ENCODE measurements at places on chromosomes 7 and 10.

- no peak for DNase-seq
Measured at GRCh38 chr7:113321201-113321600, 202.8 kb upstream of the SMIM30 start.

DNA sequence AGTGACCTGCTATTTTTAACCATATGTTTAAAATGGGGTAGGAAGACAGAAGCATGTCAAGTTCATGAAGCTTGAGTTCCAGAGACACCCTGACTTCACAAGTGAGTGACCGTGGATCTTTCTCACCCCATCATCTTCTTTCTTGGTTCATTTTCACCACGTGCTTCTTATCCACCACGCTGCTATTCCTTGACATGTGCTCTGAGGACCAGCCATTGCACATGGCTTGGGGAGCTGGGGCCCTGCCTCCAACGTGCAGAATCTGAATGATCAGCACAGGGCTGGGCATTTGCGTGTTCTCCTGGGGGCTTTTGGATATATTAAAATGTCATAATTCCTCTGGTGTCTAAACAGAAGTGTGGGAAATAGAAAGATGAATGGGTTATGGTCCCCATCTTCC, 25.0 kb upstream of the GTPBP4 start:
- DNase-seq = no peak

DNA sequence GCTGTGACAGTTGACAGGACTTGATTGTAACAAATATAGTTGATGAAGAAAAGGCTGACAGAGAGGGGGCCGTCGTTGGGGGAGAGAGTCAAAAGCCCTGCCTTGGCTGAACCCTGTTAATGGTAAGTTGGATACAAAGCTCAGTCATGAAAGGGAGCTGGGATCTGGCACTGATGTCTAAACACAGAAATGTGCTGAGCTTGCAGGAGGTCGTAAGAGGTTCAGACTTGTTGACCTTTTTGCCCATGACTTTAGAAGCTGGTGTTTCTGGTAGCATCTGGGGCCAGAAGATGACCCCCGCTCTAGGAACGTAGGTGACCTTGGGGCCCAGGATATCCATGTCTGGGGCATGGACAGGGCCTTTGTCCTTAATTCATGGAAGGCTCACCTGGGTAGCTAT, 294.7 kb downstream of the TCF7L2 start:
- DNase-seq = no peak

DNA sequence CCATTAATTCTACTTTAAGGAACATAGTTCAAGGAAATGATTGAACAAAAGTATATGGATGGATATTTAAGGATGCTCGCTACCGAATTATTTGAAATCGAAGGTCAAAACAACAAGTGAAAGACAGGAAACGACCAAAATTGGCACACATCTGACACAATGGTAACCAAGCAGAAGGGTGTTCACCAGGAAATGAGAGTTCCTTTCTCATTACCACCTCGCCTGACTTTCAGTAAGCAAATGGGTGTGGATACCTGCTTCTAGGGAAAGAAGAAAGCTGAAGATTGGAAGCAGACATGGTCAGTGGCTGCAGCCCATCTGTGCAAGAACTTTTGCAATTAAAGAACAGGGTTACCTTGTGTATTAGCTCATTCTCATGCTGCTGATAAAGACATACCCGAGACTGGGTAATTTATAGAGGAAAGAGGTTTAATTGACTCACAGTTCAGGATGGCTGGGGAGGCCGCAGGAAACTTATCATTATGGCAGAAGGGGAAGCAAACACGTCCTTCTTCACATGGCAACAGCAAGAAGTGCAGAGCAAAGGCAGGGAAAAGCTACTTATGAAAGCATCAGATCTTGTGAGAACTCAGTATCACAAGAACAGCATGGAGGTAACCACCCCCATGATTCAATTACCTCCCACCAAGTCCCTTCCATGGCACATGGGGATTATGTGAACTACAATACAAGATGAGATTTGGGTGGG, 6.2 kb upstream of the TMEM273 start:
- no peak for DNase-seq

- no peak for DNase-seq
Measured at GRCh38 chr7:40221836-40222235, 87.0 kb downstream of the SUGCT start.

- DNase-seq = no peak
Measured at GRCh38 chr7:90821961-90822620, 226.0 kb downstream of the CDK14 start.

DNA sequence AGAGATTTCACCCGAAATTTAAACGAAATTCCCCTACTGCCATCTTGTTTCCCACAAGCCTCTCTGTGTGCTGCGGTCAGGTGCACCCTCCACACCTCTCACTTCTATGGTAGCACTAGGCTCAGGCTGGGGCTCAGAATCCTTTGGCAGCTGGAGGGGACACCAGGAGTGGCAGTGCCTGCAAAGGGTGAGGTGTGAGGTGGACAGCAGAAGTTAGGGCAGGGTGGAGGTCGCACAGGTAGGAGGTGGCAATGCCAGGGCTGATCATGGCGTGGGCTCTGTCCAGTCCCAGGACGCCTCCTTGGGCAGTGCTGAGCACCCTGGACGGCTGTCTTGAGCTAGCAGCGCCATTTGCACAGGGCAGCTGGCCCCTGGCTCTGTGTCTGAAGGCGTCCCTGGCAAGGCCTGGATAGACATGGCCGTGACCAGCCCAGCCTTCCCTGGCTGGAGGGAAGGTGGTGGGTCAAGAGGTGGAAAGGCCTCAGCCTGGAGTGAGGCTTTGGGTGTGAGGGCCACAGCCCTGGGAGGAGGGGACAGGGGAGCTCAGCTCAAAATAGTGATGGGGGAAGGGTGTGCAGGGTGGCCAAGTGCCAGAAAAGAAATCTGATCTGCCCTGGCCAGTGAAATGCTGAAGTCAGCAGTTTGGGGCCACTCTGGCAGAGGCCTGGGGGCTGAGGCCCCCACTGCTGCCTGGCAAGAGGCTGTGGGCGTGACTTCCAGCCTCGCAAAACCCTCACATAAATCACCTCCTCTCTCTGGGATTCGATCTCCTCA, 40.0 kb downstream of the ZCCHC24 start:
- no peak for DNase-seq

DNA sequence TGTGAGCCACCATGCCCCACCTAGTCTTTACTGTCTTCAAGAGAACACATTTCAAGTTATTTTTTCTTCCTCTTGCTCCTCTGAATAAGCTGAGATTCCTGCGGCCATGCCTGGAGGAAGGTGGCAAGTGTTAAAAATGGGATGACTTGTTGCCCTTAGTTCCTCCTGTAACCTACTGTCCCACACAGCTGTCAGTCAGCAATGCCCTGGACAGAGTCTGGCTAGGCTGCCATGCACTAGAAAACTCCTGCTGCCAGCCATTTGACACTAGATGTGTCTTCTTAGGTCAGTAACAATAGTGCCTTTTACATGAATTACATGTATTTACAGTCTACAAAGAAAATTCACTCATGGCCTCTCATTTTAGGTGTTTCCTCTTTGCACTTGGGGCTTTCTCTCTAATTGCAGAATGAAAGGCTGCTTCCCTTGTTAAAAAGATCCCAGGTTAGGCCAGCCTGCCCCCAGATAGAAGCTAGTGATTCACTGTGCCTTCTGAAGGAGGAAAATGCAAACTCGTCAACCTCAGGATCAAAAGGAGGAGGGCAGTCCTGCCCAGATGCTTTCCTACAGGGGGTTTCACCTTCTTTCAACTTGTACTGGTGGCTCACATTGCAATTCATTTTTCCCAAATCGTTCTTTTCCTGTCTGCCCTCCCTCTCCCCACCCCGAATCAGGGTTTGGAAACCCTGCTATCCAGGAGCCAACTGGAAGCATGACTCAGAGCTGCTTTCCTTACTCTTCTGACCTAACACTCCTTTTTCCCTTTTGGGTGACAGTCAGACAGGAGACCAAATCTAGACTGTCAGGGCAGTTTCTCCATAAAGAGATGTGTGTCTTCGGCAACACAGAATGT, 136.6 kb downstream of the SPAG6 start:
- DNase-seq = no peak

DNA sequence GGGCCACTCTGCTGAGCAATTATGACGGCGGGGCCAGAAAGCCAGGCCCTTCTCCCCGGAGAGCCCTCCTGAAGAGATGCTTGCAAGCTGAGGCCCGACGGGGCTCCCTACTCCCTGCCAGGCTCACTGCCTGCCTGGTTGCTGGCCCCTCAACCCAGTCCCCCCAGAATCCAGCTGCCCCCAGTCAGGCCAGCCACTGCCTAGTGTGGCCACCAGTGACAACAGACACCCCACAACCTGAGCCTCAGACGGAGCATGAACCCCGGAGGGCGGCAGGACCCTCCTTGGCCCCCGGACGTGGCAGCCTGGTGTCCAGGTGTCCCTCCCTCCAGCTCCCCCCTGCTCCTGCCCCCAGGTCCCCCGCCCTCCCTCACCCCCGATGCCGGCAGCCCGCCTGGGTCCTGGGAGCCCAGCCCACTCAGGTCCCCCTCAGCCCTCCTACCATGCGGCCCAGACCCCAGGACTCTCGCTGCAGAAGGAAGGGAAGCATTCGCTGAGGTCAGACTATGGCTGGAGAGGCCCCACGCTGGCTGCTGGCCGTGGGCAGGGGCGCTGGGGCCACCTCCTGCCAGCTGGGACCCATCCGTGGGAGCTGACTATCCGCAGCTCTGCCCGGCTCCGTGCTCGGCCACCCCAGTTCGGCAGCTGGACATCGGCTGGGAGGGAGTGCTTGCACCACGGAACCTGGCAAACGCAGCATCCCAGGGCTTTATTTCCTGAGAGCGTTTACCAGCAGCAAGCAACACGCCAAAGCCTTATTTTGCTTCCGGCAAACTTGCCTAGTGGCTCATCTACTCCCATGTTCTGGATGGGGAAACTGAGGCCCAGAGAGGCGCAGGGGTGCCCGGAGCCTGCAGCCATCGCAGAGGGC, 89.8 kb downstream of the UNCX start:
- DNase-seq = no peak

GRCh38 chr10:109247814-109248213, 675.5 kb downstream of the XPNPEP1 start:
- DNase-seq = no peak

DNA sequence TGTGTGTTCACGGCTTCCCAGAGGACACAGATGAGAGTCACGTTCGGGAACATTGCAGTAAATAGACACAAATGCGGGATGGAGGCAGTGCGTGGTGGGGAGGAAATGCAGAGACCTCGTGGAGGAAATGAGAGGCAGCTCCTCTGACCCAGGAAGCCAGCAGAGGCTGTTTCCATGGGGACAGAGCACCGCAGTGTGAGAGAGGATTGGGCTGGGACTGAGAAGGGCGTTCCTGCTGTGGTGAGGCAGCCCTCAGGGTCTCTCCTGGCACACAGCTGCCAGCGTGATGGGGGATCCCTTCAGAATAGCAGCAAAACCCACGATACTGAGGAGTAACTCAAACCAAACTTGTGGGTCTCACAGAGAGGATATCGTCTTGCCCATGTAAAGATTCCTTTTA, 21.7 kb upstream of the BHLHA15 start:
- DNase-seq = no peak

DNA sequence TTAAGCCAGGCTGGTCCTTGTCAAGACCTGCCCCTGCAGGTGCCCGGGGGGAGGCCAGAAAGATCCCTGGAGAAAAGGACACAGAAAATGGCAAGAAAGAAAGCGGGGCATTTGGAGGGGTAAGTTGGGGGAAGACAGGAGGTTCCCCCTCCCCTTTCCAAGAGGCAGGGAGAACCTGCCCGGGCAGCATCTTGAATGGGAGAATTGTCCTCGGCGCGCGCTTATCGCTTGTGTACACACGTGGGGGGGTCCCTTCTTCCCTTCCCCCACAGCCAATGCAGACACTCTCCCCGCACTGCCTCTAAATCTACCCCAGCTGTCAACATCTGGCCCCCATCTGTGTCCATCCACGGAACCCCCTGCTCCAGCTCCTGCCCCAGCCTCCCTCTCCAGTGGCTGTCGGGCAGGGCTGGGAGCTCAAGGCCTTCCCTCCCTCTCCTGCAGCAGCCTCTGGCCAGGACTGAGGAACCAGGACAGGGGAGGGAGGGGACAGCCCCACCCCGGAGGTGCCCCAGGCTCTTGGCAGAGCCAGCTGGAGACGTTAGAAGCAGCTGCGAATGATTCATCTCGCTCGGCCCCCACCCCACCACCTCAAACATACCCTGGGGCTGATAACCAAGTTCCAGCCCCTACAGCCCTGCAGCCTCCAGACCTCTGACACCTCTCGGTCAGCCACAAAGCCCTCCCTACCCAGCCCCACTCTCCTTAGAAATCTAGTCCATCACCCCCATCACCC, 25.3 kb downstream of the EPHB4 start:
- peak; percentile 49 for DNase-seq

- DNase-seq = no peak
Measured at GRCh38 chr7:1990001-1990670, 242.6 kb downstream of the MAD1L1 start.
